Stimulated activated CD8-positive, alpha-beta memory T cell treated with anti-CD3 and anti-CD28 coated beads, Interleukin-15, amount 100 ng/mL, for 4 hours (primary cell): ENCODE measurements at places on chromosomes 4 and X.

DNA sequence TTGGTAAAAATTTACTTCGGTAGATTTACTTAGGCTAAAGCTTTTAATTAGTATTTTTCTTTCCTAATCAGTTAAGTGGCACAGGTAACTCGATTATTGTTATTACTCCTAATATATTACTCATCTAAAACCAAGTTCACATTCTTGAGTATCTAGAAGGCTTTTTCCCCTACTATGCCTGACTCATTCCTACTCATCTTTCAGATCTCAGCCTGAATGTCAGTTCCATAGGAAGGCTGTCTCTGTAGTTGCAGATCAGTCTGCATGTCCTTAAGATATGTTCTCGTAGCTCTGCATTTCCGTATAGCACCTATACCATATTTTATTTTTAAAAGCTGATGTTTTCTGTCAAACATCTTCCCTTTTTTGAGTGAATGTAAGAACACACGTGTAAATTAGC lies 5.9 kb upstream of the FAM184B start:
- no peak for DNase-seq

GRCh38 chr4:94976371-94977011 lies 218.7 kb downstream of the BMPR1B start:
- DNase-seq, result no peak

DNA sequence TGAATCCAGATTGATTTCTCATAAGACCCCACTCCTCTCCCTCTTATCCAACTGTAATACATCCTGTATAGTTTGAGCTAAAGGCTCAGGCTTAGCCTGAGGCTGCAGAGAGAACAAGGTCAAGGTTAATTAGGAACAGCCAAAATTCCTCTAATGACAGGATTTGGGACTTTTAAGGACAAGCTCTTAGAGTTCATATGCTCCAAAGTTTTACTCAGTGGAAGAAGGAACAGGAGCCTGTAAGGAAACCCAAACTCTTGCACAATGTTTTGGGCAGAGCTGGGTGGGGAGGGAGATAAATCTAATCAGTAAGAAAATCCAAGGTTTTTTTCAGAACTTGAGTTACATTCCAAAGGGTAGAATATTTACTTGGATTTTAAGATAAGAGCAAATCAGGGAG lies 238.8 kb downstream of the QDPR start:
- no peak for DNase-seq

GRCh38 chr4:1233641-1234308 lies 15.2 kb downstream of the CTBP1 start:
- DNase-seq, result no peak

- DNase-seq, result no peak
Measured at GRCh38 chrX:71671043-71671780, 3.9 kb downstream of the LOC101059915 start.

- no peak for DNase-seq
Measured at GRCh38 chr4:43757147-43757546, 691.5 kb downstream of the KCTD8 start.

- no peak for DNase-seq
Measured at GRCh38 chr4:158428242-158428641, 93.4 kb upstream of the RXFP1 start.
